ENCODE measurements at places on chromosomes 5 and 9.

DNA sequence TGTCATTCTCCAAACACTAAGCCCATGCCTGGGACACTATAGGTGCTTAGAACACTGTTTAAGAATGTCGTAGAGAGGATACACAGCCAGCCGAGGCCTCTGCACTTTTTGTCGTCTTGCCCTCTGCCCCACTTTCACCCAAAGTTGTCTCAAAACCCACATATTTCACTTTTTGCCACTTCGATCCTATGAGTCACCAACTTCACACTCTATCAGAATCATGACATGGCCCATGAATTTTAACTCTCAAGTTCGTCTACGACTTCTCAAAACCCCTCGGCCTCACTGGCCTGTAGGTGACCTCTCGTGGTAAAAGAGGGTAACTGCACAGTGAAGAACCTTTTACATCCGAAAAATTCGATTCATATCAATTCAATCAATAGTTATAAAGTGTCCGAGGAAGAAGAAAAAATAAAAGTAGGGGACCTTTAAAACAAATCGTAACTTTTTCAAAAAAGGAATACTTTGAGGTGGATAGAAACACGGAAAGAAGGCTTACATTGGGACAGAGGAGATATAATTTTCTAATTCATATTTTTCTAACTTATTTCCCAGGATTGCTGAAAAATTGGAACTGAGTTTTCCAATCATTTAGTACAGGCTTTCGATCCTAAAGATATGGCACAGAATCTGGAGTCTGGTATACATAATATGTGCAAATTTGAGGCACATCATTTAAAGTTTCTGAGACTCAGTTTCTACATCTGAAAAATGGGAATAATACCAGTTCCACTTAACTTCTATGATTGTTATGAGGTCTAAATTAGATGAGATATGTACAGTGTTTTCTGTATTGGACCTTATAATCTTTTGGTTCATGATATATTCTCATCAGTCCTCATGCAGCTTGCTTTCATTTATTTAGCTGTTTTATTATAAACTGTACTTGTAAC is 122.6 kb downstream of the APBA1 start:
- DNase-seq, result peak; percentile 71

GRCh38 chr9:35828716-35829083 is at the start of gene FAM221B:
Gene FAM221B (minus strand): TSS chr9:35828732. CDS start chr9:35826161, 2,571 bp downstream.
- no peak for DNase-seq

GRCh38 chr9:114798780-114799427 is 6.9 kb downstream of the TNFSF15 start:
- DNase-seq, result no peak

DNA sequence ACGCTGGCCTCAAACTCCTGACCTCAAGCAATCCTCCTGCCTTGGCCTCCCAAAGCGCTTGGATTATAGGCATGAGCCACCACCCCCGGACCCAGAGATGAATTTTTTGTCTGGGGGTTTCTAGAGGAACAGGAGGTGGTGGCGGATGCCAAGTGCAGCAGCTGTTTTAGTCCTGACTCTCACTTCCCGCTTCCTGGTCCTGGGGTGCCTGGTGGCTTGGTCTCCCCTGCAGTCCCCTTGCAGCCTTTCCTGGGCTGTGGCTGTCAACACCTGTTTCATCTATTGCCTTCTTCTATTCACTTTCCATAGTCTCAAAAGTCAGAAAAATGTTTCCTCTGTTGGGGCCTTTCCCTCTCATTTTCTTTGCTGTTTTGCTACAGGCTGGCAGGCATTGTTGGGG is 6.5 kb upstream of the NHP2 start:
- DNase-seq, result no peak

GRCh38 chr5:179901462-179901861 is 6.2 kb downstream of the TBC1D9B start:
- DNase-seq, result no peak

- DNase-seq, result peak; percentile 32
Observed at GRCh38 chr5:68114378-68115040, 101.0 kb upstream of the PIK3R1 start.

GRCh38 chr9:35341585-35341984 is 148.3 kb upstream of the RUSC2 start:
- no peak for DNase-seq

GRCh38 chr5:172904643-172905345 is 54.4 kb upstream of the RPL26L1 start:
- no peak for DNase-seq

GRCh38 chr9:92649007-92649406 is 20.9 kb downstream of the IPPK start:
- DNase-seq, result no peak

GRCh38 chr9:127392166-127392565 is 4.8 kb upstream of the SLC2A8 start:
- DNase-seq, result no peak

GRCh38 chr9:124795881-124796431 is 19.0 kb downstream of the OLFML2A start:
- DNase-seq, result no peak

DNA sequence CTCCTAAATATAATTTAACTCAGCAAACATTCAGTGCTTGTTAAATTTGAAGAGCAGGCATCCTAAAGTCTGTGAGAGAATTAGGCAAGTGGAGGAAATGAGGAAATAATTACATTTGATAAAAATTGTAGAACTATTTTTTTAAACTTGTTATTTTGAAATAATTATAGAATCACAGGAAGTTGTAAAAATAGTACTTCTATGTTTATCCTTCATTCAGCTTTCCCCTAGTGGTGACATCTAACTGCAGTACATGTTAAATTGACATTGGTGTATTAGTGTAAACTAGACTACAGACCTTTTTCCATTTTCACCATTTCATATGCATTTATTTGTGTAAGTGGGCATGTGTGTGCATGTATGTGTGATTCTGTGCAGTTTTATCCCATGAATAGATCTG is 51.6 kb downstream of the F2RL2 start:
- DNase-seq, result no peak

DNA sequence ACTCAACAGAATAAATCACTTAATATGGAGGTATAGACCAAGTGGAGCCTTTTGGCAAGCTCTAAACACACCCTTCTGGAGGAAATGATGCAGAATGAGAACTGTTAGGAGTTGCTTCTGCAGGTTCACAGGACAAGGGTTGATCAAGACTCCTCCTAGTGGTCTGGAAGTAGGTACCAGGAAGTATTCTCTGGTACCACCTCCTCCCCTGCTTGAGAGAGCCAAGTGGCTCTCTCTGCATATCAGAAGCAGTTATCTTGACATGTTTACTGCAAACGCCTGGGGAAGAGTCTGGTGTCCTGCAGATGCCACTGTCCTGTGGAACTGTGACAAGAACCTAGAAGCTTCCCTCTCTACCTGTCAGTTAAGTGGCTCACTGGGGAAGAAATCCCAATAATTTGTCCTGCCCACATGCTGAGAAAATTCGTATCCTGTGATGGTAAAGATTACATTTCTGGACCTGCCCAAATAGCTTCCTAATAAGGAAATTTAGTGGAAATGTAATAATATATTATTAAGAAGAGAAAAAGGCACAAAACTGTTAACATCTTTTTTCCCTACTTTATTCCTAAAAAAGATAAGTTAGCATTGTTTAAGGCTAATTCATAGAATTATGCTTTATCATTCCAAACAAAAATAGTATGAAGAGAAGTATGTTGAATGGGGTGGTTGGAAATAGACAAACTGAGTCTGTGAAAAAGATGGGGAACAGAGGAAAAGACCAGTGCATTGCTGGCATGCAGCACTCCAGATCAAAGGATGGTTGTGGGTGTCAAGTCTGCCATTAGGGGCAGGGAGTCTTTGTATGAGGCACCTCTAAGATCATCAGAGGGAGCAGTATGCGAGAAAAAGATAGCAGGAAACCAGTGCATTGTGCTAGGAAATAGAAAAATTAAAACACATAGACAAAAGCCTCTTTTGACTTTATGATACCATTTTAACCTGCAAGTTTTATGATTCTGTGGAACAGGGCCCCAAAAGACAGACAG is 118.8 kb downstream of the CDC42SE2 start:
- DNase-seq, result peak; percentile 96

DNA sequence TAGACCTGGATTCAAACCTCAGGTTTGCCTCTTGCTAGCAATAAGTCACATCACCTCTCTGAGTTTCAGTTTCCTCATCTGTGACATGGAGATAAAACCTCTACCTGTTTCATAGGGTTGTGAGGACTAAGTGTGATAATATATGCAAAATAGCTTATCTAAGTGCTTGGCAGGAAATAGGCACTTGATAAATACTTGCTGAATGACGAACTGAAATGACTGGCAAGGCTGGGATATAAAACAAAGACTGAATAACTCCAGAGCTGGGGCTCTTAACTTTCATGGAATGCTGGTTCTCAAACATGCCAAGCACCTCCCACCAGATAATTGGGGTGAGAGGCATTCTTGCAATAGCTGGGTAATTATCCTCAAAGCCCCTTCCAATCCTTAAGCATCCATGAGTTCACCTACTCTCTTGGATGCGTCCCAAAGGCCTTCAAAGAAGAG is 87.6 kb downstream of the ADRB2 start:
- DNase-seq, result no peak

DNA sequence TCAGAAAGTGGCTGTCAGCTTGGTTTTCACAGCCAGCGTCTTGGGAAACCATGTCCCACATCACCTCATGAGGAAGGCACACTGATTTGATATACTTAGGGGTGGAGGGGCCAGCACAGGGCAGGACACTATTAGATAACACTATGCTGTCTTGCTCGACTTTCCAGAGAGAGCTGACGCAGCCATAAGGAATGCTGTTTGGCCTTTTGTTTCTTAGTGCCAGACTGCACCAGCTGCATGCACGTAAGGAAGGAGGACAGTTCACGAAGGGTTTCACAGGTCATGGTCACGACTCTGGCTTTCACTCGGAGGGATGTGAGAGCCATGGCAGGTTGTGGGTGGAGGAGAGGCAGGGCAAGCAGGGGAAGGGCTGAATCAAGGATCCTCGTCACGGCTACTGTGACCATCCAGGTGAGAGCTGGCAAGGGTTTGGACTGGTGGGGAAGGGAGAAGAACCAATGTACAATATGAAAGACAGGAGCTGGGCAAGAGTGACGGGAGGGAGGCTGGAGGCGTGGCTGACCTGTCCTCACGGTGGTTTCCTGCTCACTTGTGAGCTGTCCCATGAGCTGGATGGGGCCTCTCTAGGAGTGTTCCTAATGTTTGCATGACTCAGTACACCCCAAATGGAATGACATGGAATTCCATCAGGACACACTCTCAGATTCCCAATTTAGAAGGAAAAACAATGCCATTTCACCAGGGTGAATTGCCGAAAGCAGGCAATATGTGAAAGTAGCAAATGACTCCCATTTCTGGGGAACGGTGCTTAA is 61.7 kb downstream of the OTULIN start:
- no peak for DNase-seq

DNA sequence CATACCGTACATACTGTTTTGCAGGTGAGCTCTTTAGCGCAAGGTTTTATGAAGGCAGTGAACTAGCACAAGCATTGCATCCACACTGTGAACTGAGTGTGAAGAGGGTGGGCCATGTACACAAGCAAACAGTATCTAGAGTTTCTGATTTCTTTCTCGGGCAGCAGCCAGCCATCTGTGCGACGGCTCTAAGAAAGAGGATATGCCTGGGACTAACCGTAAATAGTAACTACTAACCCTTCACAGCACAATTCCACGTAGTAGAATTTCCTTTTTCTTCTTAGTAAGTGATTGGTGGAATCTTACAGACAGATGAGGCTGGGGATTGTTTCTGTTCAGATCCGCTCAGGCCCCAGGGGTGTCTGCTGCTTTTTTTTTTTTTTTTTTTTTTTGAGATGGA is 89.0 kb downstream of the DRD1 start:
- DNase-seq, result no peak

GRCh38 chr9:36995927-36996705 is 38.0 kb downstream of the PAX5 start:
- DNase-seq, result peak; percentile 93

GRCh38 chr9:93203026-93203717 is 19.2 kb downstream of the WNK2 start:
- DNase-seq, result no peak

DNA sequence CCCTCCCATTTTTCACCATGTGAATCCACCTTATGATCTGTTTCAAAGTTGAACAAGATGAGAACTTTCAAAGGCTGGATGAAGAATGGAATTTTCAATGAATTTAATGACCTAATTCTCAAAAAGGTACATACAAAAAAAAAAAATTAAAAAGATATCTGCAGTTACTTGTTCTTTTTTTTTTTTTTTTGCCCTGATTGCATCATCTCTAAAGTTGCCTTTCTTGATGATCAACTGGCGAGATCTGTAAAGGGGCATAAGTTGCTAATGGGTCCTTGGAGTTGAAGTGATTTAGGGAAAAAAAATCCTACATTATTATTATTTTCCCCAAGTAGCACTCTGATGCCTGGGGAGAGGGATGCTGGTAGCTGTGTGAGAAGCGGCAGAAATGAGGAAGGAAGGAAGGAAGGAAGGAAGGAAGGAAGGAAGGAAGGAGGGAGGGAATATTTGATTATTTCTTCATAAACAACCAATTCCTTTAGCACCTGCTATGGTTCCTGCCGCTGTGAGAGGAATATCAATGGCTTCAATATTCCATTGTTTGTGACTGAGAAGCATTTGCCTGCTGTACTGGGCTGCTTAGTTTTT is 48.8 kb upstream of the CD180 start:
- DNase-seq, result no peak

DNA sequence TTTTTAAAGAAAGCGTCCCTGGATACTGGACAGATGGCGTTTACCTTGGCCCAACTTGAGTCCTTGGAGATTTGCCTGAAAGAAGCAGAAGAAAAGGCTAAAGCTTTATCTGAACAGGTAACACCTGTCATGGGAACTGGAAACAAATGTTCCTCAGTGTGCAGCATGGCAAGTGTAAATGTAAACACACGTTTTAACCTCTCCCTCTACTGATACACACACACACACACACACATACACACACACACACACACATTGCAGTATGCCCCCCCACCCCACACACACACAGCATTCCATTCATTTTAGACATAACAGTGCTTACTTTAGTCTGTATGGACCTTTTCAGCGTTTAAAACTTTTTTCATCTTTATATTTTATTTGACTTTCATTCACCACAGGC is 51.1 kb downstream of the CCDC192 start:
- DNase-seq, result no peak

DNA sequence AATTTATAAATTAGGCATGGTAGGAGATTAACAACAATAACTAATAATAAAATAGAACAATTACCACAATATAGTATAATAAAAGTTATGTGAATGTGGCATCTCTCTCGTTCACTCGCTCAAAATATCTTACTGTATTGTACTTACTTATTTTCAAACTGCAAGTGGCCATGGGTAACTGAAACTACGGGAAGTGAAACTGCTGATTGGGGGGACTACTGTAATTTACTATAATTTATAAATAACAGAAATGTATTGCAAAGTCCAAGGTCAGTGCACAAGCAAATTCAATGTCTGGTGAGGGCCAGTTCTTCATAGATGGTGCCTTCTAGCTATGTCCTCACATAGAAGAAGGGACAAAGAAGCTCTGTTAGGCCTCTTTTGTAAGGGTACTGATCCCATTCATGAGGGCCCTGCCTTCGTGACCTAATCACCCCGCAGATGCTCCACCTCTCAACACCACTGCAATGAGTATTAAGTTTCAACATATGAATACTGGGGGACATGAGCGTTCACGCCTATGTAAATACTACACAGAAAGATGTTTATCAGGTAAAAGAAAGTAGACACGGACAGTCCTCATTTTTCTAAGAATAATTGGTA is 39.0 kb downstream of the KCNIP1 start:
- DNase-seq, result no peak

GRCh38 chr9:133366435-133366834 is 9.4 kb downstream of the SURF4 start:
- no peak for DNase-seq

Measured in OCI-M1 (cell line).